ENCODE measurements at places on chromosomes 3 and 15. TPM values are rescaled to one million over a fixed set of nuclear protein-coding genes. Genes with fewer than 3 reads are reported as not detected.

GRCh38 chr3:110741891-110742290 is 329.7 kb upstream of the NECTIN3 start:
- DNase-seq, result no peak

GRCh38 chr3:112894258-112894657 is 47.6 kb upstream of the CD200R1L start:
- peak; percentile 19 for DNase-seq

GRCh38 chr15:99029341-99030144 is 22.0 kb upstream of the PGPEP1L start:
- no peak for DNase-seq

- no peak for DNase-seq
Measured at GRCh38 chr15:73792415-73792814, 39.3 kb upstream of the INSYN1 start.

DNA sequence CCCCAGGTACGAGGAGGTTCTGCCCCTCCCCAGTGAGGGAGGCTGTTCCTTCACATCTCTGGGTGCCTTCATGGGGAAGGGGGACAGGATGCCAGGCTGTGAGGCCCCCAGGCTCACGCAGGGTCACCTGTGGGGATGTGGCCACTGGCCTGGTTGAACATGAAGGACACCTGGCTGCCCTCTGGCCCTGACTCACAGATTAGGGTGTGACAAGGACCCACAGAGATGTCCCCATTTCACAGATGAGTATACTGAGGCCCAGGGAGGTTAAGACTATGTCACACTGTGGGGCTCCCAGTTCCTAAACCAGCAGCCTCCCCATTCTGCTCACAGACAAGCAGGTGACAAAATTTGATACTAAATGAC is 42.4 kb downstream of the PCSK6 start:
- DNase-seq, result no peak

DNA sequence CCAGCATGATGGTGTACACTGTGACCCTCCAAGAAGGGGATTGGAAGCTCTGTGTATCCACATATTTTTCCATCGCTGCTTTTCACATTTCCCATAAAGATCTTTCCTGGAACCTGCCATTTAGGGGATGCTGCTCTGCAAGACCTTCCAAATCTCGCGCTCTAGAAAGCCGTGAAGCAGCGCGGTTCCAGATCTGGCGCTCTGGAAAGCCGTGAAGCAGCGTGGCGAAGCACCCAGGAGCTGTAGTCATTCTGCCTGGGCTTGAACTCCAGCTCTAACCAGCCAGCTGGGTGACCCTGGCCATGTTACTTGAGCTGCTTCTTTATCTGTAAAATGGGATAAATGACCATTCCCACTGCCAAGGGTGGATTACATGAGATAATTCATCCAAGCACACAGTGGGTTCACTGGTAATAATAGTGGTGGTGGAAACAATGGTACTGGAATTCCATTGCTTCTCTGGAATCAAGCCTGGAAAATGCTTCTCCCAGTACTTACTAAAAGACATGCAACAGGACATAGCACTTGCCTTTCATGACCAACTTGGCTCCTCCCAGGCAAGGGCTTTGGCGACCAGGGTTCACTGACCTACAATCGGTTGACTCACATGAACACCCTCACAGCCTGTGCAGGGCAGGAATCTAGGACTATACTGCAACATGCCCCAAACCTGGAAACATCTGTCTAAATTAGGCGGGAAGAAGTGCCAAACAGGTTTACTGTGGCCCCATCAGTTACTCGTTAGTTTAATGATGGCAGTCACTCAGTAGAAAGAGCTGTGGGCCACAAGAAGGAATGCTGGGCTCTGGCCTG is 70.7 kb downstream of the XXYLT1 start:
- no peak for DNase-seq

DNA sequence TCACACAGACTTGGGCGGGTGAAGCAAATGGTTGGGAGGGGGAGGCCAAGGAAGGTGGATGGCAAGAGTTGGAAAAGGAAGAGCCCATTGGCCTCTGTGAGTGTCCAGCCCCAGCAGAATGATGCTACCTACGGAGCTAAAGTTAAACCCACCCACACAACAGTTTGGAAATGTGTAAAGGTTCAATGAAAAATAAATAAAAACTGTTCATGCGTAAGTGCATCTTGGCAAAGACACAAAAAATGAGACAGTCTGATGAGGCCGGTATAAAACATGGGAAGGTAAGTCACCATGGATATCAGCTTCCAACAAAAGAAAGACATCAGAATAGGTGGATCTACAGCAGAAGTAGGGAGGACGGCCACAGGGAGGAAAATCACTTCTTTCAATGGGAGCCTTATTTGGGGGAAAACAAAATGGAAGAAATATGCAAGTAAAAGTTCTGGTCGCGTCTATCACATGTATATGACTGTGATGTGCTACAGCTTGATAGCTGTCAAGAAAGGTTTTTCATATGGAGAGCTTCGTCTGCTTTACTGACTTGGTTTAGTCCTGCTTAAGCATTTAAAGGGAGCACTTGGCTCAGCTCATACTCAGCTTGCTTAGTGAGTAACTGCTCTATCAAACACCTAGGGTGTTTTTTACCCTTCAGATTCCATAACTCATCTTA is 82.8 kb downstream of the TIGIT start:
- no peak for DNase-seq

DNA sequence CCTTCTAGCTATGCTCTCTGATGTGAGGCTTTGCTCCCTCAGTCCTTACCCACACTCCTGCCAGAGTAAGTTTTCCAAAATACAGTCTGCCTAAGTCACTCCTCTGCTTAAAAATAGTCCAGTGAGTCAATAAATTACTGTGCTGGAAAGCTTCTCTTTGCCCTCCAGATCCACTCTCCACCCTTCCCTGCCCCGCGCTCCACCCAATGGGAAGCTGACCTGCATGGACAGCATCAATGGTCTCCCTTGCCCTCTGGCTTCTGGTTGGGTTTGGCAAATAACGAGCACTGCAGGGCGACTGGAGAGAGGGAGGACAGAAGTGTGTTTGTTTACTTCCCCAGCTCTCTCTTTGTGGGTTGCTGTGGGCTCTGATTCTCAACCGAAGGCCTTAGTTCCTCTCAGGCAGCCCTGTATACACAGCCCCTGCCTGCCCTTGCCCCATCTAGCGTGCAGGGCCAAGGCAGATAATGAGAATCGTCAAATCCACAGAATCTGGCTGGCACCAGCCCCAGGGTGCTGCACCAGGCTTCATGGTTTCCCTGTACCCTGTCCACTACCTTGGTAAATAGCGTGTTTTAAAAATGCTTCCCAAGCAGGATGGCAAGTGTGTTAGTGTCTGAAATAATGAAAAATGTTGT is 110.4 kb downstream of the ADAMTSL3 start:
- DNase-seq, result no peak

DNA sequence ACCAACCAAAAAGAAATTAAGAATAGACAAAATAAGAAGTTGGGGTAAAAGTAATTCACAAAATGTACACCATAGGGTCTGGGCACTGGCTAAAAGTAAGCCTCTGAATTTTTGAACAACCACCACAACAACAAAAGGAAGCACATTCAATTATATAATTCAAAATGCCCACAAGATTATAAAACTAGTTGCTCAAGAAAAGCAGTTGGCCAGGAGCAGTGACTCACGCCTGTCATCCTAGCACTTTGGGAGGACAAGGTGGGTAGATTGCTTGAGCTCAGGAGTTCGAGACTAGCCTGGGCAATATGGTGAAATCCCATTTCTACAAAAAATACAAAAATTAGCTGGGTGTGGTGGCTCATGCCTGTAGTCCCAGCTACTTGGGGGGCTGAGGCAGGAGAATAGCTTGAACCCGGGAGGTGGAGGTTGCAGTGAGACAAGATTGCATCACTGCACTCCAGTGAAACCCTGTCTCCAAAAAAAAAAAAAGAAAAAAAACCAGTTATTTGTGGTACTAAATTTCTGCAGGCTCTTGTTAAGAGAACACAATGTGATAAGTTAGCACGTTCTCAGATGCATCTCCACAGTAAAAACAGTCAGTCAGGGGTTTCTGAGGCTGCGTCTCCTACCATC is 6.6 kb upstream of the ATP11B start:
- no peak for DNase-seq

- DNase-seq, result no peak
Measured at GRCh38 chr15:64921711-64922110, 10.0 kb downstream of the ANKDD1A start.

DNA sequence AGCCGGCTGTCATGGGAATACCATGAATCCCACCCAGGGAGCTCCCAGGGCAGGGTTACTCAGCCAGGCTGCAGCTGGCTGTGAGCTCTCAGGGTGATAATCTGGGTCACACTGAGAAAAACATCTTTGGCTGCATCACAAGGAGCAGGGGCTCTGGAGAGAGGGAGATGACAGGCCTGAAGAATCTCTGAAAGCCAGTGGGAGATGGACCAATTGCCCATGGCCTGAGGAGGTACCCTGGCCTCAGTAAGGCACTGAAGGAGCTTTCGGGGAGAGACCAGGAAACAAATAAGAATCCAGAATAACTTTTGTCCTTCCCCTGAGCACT is 28.2 kb upstream of the GOLGA6C start:
- no peak for DNase-seq

GRCh38 chr3:57559526-57559925 is 3.5 kb downstream of the PDE12 start:
- DNase-seq, result no peak

GRCh38 chr15:95448531-95449229 is 881.8 kb upstream of the NR2F2 start:
- DNase-seq, result no peak

DNA sequence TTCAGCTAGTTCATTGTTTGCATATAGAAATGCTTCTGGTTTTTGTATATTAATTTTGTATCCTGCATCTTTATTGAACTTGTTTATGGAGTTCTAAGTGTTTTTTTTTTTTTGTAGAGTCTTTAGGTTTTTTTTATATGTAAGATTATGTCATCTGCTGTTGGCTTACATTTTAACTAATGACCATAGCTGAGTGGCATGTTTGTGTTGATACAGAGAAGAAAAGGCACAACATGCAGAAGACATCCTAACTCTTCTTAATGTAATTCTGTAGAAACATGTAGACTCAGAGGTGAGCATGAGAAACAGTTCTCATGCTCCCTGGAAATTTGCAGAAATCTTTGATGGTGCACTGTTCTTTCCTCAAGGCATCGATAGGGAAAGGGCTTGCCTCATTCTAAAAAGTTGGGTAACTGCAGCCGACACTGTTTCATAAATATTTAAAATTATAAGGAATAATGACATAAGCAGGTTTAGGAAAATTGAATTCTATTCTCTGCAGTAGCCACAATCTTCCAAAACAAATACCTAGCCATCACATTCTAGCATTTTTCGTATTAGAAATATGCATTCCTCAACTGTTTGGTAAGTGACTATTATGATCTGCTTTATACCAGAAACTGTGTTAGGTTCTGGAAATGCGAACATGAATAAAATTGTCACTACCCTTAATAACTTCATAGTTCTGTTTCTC is 499.6 kb upstream of the KCNMB2 start:
- DNase-seq, result no peak

- no peak for DNase-seq
Measured at GRCh38 chr15:96213045-96213444, 117.5 kb upstream of the NR2F2 start.

DNA sequence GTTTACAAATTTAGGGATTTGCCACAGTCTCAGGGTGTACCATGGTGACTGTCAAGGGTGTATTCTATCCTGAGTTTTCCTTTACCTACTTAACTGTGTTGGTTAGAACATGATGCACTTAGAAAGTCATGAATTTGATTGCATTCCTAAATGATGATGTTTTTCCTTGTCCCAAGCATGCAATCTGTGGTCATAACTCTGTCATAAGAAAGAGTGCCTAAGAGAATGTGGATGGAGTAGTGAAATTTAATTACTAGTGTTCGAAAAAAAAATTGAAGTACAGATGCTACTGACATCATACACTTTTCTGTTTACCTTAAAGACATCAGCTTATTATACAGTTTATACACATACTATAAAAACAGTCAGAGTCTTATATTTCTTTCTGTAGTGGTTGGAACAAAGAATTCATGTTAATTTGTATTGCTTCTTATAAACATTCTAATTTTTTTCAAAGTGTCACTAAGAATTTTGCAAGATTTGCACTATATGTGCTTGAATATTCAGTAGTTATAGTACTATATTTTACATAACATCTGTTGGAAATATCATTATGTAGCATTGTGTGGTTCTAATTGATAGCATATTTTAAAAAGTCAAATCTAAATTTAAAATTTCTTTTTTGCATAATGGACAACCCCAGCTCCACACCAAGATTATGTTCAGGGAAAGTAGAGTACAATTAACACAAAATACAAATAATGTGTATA is 231.3 kb upstream of the KCNMB2 start:
- peak; percentile 19 for DNase-seq

DNA sequence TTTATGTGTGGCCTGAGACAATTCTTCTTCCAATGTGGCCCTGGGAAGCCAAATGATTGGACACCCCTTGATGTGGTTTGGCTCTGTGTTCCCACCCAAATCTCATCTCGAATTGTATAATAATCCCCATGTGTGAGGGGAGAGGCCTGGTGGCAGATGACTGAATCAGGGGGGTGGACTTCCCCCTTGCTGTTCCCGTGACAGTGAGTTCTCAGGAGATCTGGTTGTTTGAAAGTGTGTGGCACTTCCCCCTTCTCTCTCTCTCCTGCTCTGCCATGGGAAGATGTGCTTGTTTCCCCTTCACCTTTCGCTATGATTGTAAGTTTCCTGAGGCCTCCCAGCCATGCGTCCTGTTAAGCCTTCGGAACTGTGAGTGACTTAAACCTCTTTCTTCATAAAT is 60.1 kb upstream of the PARL start:
- DNase-seq, result no peak

DNA sequence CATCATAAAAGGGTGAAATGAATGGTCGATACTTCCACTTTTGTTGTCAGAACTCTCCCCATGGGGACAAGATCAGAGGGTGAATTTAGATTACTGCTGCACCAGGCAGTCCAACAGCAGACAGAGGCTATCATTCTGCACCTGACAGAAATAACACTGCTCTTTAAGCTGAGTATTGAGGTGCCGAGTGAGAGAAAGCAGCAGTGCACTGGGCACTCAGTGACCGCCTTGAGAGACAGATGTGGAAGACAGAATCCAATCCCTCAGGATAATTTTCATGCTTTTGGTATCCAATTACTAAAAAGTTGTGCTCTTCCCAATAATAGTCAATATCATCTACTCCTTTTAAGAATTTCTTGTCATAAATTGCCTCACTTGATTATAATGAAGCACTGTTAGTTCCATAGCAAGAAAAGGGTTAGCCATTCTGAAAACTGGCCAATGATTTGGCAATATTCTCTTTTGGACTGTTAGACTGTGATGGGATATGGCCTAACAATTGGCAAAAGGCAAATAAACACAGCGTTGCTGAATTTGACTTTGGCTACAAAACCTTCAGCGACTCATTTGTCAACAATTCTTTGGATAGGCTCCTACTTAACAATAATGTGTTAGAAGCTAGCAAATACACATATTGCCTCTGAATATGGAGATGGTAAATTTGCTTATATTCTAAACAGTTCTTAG is 5.5 kb downstream of the FGF7 start:
- no peak for DNase-seq

ADCY5 gene
- 0.20 TPM for total RNA-seq

CLDN16 gene
- 0.78 TPM for total RNA-seq

THRB gene
- total RNA-seq, result 2.8 TPM

SLC28A1 gene
- not detected for total RNA-seq

SOX2 gene
- not detected for total RNA-seq

DPPA2 gene
- total RNA-seq, result not detected

MEX3B gene
- 3.6 TPM for total RNA-seq

PRRT3 gene
- 0.72 TPM for total RNA-seq

Measured in NCI-H460 (cell line).